ENCODE measurements at places on chromosomes 1 and 21. TPM values are rescaled to one million over a fixed set of nuclear protein-coding genes. Genes with fewer than 3 reads are reported as not detected.

DNA sequence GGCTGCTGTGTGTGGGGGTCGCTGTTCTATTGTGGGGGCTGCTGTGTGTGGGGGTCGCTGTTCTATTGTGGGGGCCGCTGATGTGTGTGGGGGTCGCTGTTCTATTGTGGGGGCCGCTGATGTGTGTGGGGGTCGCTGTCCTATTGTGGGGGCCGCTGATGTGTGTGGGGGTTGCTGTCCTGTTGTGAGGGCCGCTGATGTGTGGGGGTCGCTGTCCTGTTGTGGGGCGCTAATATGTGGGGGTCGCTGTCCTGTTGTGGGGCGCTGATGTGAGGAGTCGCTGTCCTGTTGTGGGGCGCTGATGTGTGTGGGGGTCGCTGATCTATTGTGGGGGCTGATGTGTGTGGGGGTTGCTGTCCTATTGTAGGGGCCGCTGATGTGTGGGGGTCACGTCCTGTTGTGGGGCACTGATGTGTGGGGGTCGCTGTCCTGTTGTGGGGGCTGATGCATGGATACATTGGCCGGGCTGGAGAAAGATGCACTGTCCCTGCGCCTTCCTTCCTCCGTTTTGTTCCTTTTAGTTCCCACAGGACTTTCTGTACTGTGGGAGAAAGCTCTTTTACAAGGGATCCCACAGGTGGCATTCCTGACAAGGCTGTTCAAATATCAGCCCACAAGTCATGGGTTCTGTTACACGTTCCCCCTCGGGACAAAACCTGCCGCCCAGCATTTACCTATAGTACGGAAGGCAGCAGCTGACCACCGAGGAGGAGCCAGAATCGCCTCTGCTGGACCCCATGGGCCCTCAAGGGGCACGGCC, 27.5 kb downstream of the SETD4 start:
- no peaks in the 10 kb centered on the region for H3K4me1 ChIP-seq
- no peak overlapping the region for H3K4me3 ChIP-seq
- H3K27me3 ChIP-seq: no peaks in the 10 kb centered on the region
- no peaks in the 10 kb centered on the region for H3K36me3 ChIP-seq
- H3K27ac ChIP-seq: no peak overlapping the region
- DNase-seq: no peak

The TMCC2 gene
- total RNA-seq: 3.4 TPM

The PLA2G4A gene
- total RNA-seq: 11.7 TPM

The CASZ1 gene
- 41.8 TPM for total RNA-seq

- H3K27ac ChIP-seq: no peak overlapping the region
- DNase-seq: no peak
- no peaks in the 10 kb centered on the region for H3K36me3 ChIP-seq
- H3K4me1 ChIP-seq: no peaks in the 10 kb centered on the region
- no peaks in the 10 kb centered on the region for H3K27me3 ChIP-seq
Measured at GRCh38 chr1:67997746-67998145, 52.7 kb downstream of the DIRAS3 start.

GRCh38 chr1:178954325-178954690, 71.4 kb upstream of the FAM20B start:
- no peak for DNase-seq
- no peak overlapping the region for H3K4me3 ChIP-seq
- no peaks in the 10 kb centered on the region for H3K36me3 ChIP-seq
- no peak overlapping the region for H3K27ac ChIP-seq
- H3K27me3 ChIP-seq: no peaks in the 10 kb centered on the region

- H3K36me3 ChIP-seq: no peaks in the 10 kb centered on the region
- no peaks in the 10 kb centered on the region for H3K27me3 ChIP-seq
- no peak for DNase-seq
- H3K4me1 ChIP-seq: no peaks in the 10 kb centered on the region
- H3K4me3 ChIP-seq: no peak overlapping the region
- no peak overlapping the region for H3K27ac ChIP-seq
Measured at GRCh38 chr1:19635646-19636045, 8.5 kb upstream of the NBL1 start.

DNA sequence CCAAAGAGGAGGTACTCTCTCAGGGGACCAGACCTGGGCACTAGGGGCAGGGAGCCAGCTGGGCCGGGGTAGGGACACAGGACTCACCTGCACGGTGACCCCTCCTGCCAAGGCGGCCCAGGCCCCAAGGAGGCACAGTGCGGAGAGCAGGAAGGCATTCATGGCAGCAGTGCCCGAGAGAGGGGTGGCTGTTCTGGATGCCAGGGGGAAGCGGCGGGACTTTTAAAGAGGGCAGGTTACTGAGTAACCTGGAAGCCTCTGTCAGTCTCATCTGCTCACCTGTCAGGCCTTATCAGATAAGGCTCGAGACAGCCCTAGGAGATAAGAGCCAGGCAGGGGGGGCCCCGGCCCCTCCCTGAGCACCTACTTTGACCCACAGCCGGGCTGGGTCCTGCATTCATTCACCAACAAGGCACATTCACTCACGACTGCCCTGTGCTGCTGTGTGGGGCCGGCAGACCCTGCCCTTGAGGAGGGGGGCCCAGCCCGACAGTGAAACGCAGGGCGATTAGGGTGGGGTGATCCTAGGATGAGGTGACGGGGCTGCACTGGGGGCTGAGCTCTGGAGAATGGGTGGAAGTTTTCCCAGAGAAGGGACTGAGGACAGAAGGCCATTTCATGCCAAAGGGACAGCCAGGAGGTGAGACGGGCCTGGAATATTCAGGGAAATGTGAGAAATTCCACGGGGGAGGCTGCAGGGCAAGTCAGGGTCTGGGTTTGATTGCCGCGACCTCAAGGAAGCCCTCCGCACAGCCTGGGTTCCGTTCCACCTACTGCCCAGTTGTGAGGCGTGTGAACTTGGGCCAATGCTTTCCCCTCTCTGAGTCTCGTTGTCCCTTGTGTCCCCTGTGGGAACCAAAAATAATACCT, at the start of gene GUCA2A:
Gene GUCA2A, minus strand, starts transcription at position 195 of the 870 bp plus-strand sequence. Its CDS starts 33 bp downstream, at position 162.
- H3K4me1 ChIP-seq: no peaks in the 10 kb centered on the region
- no peaks in the 10 kb centered on the region for H3K27me3 ChIP-seq
- DNase-seq: no peak
- H3K4me3 ChIP-seq: no peak within 1 kb of the TSS
- H3K36me3 ChIP-seq: no peaks in the 10 kb centered on the region

GRCh38 chr1:81800695-81801650, at the start of gene ADGRL2:
ADGRL2 (plus strand) TSS chr1:81800934; CDS start chr1:81836985, 36,051 bp downstream.
- H3K4me3 ChIP-seq: peak within 1 kb of the TSS; percentile 63
- H3K27me3 ChIP-seq: no peaks in the 10 kb centered on the region
- DNase-seq: peak; percentile 94
- no peaks in the 10 kb centered on the region for H3K4me1 ChIP-seq

DNA sequence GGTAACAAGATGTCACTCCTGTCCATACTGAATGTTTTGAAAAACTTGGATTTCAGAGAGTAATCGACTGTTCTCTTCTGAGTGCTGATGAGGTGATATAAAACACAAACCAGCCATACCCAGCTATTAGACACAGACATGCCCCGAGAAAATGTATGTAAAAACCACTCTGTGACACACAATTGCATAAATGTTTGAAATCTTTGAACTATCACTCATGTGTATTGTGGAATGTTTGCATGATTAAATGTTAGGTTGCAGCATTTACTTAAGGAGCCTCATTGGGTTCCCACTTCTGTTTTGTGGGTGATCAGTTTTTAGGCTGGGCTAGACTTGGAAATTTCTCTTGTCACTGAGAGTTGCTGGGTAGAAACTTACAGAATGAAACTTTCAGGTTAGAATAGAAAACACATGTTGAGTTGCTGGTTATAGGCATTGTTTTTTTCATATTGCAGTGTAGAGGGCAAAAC, 270.4 kb upstream of the B3GALT2 start:
- H3K36me3 ChIP-seq: no peaks in the 10 kb centered on the region
- DNase-seq: peak; percentile 53
- no peaks in the 10 kb centered on the region for H3K27me3 ChIP-seq
- no peak overlapping the region for H3K4me3 ChIP-seq

GRCh38 chr1:17356387-17357026, 15.5 kb upstream of the PADI6 start:
- H3K27ac ChIP-seq: no peak overlapping the region
- no peak overlapping the region for H3K4me3 ChIP-seq
- no peak for DNase-seq
- no peaks in the 10 kb centered on the region for H3K27me3 ChIP-seq
- H3K36me3 ChIP-seq: no peaks in the 10 kb centered on the region
- H3K4me1 ChIP-seq: no peaks in the 10 kb centered on the region

DNA sequence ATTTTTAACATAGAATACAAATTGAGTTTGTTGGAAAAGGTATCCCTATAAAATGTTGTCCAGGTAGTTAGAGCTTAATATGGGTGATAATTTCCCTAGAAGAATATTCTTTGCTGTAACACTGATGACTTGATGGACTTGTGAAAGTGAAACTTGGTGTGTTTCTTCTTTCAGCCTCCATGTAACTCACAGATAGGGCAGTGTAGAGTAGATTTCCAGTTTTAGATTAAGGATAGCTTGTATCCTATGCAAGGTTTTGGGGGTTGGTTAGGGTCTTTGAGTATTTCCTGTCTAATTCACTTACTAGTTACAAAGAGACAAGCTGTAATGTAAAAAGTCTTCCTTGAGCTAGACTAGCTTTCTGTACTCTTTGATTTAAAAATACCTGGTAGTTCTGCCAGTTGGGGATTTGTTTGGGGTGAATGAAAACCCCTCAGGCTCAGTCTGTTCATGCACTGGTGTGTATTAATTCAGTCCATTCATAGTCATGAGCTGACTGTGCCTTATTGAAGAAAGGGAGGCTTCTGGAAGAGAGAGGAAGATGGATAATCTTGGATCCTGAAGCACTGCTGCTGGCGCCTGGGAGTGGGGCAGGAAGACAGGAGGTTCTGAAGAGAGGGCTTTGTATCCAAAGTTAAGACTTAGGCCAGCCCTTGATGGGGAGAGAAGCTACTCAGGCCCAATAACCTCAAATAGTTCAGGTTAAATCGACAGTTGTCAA, 83.6 kb downstream of the CAMTA1 start:
- no peak overlapping the region for H3K27ac ChIP-seq
- H3K36me3 ChIP-seq: no peaks in the 10 kb centered on the region
- H3K27me3 ChIP-seq: no peaks in the 10 kb centered on the region
- no peak overlapping the region for H3K4me3 ChIP-seq
- no peak for DNase-seq

DNA sequence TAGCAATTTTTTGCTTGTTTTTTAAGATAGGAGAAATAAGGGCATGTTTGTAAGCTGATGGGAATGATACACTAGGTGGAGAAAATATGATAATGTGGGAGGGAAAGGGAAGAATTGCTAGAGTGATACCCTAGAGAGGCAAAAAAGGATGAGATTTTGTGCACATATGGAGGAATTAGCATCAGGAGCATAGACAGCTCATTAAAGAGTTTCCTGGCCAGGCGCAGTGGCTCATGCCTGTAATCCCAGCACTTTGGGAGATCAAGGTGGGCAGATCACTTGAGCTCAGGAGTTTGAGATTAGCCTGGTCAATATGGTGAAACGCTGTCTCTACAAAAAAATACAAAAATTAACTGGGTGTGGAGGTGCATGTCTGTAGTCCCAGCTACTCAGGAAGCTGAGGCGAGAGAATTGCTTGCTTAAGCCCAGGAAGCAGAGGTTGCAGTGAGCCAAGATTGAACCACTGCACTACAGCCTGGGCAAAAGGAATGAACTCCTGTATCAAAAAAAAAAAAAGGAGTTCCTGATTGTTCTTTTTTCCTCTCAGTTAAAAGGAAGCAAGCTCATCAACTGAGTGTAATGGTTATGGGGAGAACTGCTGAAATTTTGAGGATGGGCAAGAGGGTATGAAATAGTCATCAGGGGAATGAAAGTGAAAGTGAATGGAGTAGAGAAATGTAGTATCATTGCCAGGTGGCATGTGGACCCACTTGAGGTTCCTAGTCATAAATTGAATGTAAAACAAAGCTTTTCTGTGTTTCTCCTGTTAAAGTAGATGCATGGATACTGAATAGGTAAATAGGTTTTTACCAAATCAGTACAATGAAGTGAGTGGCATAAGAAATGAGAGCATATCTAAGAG, 35.5 kb downstream of the SH3GLB1 start:
- peaks cover 78% of the 10 kb centered on the region for H3K36me3 ChIP-seq
- no peak overlapping the region for H3K27ac ChIP-seq
- DNase-seq: no peak

The CD53 gene
- 261 TPM for total RNA-seq

- no peak overlapping the region for H3K4me3 ChIP-seq
- H3K27me3 ChIP-seq: no peaks in the 10 kb centered on the region
- H3K36me3 ChIP-seq: no peaks in the 10 kb centered on the region
- DNase-seq: peak; percentile 78
- H3K27ac ChIP-seq: no peak overlapping the region
Measured at GRCh38 chr1:183732236-183732880, 72.6 kb upstream of the RGL1 start.

DNA sequence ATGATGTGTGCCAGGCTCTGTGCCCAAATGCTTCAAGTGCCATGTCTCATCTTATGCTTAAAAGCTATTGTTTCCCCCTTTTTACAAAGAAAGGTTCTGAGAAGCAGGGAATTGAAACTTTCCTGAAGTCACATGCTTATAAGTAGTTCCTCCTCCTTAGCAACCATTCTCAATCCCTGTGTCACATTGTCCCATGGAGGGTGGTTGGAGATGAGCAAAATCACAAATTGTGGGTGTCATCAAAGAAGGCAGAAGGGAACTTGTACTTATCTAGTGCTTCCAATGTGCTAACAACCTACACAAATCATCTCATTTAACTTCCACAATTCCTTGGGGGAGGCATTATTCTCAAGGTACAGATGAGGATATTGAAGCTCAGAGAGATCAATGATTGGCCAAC, 10.1 kb upstream of the ERICH3 start:
- H3K4me3 ChIP-seq: no peak overlapping the region
- no peak overlapping the region for H3K27ac ChIP-seq
- no peak for DNase-seq

DNA sequence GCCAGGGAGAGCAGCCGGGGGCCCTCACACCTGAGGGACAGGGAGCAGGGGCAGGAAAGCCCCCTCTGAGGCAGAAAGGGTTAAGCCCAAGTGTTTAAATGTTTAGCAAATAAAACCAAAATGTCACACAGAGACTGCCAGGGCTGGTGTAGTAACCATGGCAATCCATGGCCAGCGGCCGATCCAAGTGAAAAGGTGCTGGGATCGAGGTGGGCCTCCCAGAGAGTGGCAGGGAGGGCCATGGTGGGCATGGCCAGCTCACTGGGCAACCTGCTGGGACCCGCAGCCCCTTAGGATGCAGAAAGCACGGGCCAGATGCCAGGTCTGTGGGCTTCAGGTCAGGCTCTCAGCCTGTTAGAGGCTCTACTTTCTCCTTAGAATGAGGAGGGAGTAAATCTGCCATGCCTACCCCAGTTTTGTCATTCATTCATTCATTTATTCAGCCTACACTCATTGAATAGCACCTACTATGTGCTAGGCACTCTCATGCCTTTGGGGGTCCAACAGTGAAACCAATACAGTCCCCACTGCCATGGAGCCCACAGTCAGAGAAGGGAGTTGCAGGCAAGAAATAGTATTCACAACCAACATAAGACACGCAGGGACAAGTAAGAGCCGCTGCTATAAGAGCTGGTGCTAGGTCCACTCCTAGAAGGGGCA, 56.1 kb downstream of the KCNN3 start:
- no peaks in the 10 kb centered on the region for H3K36me3 ChIP-seq
- no peaks in the 10 kb centered on the region for H3K4me1 ChIP-seq
- H3K27ac ChIP-seq: no peak overlapping the region
- DNase-seq: no peak

The RPE65 gene
- total RNA-seq: not detected

The RPF1 gene
- 28.8 TPM for total RNA-seq

GRCh38 chr1:171794085-171794484, 12.6 kb downstream of the METTL13 start:
- H3K27ac ChIP-seq: no peak overlapping the region
- H3K27me3 ChIP-seq: no peaks in the 10 kb centered on the region
- peaks cover 90% of the 10 kb centered on the region for H3K36me3 ChIP-seq
